ENCODE measurements at places on chromosomes 5 and 9. TPM values are rescaled to one million over a fixed set of nuclear protein-coding genes. Genes with fewer than 3 reads are reported as not detected.

GRCh38 chr5:72216756-72217155 lies 103.3 kb downstream of the MRPS27 start:
- DNase-seq = no peak

FBP1 gene
- not detected for total RNA-seq

- no peak for DNase-seq
These were observed 77.5 kb downstream of the SLC1A3 start for GRCh38 chr5:36683821-36684434.

ADAMTSL1 gene
- total RNA-seq = 17.5 TPM

OR1J2 gene
- not detected for total RNA-seq

DNA sequence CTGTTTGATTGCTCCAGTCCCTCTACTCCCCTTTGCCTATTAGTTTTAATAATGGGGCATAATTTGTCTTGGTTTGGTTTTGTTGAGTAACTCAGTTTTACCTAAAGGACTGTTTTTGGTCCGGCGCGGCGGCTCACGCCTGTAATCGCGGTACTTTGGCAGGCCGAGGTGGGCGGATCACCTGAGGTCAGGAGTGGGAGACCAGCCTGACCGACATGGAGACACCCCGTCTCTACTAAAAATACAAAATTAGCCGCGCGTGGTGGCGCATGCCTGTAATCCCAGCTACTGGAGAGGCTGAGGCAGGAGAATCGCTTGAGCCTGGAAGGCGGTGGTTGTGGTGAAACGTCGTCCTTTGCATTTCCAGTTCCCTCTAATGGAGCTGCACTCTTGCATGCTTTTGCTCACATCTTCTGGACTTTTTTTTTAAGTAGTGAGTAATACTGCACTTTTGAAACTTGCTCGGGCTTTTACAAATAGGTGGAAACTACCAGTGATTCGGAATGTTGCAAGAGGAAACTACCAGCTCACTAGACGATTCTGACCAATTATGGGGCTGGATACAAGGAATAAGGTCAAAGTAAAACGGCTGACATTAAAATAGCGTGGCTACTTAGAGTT lies 721 bp upstream of the MAML1 start:
- DNase-seq = no peak

PCDHGB2 gene
- total RNA-seq = 17.1 TPM

DOCK8 gene
- total RNA-seq = 1.8 TPM

CORO2A gene
- 2.7 TPM for total RNA-seq

DNA sequence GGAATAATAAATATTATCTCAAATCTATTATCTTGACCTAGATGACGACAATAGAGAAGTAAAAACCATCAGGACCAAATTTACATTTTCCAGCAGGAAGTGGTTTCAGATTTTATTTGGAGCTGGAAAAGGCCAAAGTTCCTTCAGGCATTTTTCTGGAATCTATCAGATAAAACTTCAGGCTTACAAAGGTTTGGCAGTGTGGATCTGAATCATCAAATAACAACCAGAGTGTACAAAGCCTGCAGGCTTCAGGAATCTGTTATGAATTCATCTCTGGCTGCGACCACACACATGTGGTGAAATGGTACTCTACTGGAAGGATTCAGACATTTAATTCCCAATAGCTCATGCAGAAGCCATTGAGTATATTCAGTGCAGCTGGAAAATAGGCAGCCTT lies 726.4 kb upstream of the GRAMD2B start:
- DNase-seq = no peak

DNA sequence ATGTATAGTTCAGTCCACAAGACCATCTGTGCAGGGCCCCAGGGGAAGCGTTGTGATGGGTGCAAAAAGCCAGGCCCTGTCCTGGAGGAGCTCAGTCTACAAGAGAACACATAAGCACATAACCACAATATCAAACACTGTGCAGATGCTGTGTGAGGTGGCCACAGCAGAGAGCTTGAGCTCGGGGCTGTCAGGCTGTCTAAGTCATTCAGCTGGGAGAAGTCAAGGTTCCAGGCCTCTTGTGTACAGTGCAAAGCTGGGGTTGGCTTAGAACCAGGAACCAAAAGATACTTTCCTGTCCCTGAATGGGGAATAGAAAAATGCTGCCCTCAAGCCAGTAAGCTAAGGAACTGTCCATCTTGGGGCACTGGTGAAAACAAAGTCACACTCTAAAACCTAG lies 75.0 kb downstream of the PRDM6 start:
- no peak for DNase-seq

ANKRD34B gene
- 0.27 TPM for total RNA-seq

DNA sequence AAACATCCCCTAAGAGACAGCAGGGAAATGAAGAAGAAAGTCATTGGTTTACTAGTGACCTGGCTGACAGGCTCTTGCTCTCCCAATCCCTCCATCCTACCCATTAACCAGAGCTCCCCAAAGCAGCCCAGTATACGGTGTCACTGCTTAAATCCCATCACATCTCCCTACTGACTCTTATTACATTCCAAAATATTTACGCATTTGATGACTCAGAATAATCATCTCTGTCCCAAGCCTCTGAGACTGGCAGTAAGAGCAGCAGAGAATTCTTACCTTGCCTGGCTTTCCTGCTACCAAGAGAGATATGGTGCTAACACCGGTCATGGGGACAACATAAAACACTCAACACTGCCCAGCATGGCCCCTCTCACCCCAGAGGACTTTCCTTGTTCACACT lies 20.2 kb upstream of the WHRN start:
- no peak for DNase-seq

DNA sequence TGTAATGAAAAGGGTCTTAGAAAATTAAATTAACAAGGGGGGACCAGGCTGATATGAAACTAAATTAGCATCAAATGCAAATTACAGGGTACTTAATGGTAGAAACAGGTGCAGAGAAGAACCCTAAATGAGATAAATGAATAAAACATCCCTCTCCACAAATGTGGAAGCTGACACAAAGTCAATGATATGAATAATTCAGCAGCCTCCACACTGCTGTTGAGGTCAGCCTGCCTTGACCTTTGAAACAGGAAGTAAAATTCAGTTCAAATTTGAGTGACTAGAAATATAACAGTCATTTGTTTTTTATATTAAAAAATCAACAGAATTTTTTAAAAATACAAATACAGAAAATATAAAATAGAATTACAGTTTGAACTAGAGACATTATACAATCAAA lies 40.0 kb downstream of the EBF1 start:
- DNase-seq = no peak

DNA sequence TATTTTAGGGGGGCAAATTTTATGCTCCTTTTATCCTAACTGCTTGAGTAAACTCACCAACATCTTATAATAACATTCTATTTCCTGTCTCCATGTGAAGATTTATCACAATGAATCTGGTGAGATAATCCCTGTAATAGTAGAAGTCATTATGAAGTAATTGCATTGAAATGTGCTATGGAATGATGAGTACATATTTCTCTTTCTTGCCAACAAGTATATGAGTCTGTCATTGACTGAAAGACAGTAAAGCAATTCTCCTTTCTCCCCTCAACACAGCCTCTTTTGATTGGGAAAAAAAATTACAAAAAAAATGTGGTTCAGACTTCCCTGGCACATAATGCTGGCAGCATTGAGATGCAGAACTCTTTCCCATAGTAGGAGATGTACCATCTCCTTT lies 459.2 kb upstream of the RGMB start:
- no peak for DNase-seq

ANKRD31 gene
- 0.82 TPM for total RNA-seq

MARCOL gene
- total RNA-seq = not detected

Measured in cerebellum (tissue), 4 donors.